Neural crest cell (in vitro differentiated cells): ENCODE measurements at places on chromosomes 7 and 10. TPM values are rescaled to one million over a fixed set of nuclear protein-coding genes. Genes with fewer than 3 reads are reported as not detected.

The GRID1 gene
- total RNA-seq: 1.1 and 1.2 TPM in 2 replicates

The SMO gene
- 104 and 119 TPM in 2 replicates for total RNA-seq

The KCND2 gene
- total RNA-seq: 0.59 and 0.61 TPM in 2 replicates

DNA sequence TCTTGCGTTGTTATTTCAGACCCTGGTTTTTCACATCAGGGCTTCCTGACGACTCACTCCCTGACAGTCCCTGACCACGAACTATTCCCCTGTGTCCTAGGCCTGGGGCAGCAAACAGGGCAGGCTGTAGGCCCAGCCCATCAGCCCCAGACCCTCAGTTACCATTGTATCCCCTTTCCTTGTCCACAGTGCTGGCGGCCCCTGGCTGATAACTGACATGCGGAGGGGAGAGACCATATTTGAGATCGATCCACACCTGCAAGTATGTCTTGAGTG lies 50.5 kb upstream of the TRIM8 start:
- H3K4me3 ChIP-seq: no peak overlapping the region
- peaks cover 24% of the 10 kb centered on the region for H3K4me1 ChIP-seq
- DNase-seq: no peak
- H3K27me3 ChIP-seq: no peaks in the 10 kb centered on the region
- peak overlapping the region; percentile 43 for H3K27ac ChIP-seq

The AFAP1L2 gene
- total RNA-seq: 72.1 and 73.6 TPM in 2 replicates

The GIMAP7 gene
- not detected in 2 replicates for total RNA-seq
